ENCODE measurements at places on chromosomes 5 and 9.

- DNase-seq, result no peak
These were observed at the start of gene ZNF474 for GRCh38 chr5:122129306-122129705. Gene ZNF474, plus strand, starts transcription at chr5:122129546. Its CDS starts 22,445 bp downstream, at chr5:122151991.

DNA sequence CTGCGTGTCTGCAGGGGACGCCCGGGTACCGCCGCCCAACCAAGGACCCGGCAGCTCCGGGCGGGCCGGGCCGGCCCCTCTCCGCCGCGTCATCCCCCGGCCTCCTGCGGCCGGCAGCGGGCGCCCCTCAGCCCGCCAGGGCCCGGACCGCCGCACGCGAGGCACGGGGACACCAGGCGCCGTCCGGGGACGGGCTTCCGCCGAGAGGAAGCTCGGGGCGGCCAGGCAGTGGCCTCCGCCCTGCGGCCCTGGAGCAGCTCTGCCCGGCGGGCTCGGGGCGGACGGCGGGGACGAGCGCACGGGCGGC is 373 bp downstream of the FBXW5 start:
- DNase-seq, result no peak

GRCh38 chr9:127204771-127205470 is 59.7 kb upstream of the GARNL3 start:
- no peak for DNase-seq

DNA sequence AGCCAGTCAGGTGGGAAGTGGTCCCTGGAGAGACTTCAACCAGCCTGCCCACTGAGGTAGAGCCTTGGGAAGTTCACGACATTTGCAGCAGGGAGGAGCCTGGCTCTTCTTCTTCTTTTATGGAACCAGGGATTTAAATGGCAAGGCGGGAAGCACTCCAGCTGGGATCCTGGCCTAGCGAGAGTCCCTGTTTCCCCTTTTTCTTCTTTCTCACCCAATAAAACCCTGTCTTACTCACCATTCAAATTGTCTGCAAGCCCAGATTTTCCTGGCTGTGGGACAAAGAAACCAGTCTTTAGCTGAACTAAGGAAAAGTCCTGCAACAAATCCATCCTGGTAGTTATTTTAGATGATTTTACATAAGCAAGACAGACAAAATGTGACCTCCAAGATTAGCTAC is 503.7 kb downstream of the CDH10 start:
- DNase-seq, result no peak

- no peak for DNase-seq
These were observed 40.5 kb downstream of the CCNJL start for GRCh38 chr5:160271836-160272235.

- DNase-seq, result no peak
These were observed 61.0 kb downstream of the STX17 start for GRCh38 chr9:99967457-99967856.

GRCh38 chr9:546797-547223 is 294.7 kb upstream of the DMRT1 start:
- no peak for DNase-seq

DNA sequence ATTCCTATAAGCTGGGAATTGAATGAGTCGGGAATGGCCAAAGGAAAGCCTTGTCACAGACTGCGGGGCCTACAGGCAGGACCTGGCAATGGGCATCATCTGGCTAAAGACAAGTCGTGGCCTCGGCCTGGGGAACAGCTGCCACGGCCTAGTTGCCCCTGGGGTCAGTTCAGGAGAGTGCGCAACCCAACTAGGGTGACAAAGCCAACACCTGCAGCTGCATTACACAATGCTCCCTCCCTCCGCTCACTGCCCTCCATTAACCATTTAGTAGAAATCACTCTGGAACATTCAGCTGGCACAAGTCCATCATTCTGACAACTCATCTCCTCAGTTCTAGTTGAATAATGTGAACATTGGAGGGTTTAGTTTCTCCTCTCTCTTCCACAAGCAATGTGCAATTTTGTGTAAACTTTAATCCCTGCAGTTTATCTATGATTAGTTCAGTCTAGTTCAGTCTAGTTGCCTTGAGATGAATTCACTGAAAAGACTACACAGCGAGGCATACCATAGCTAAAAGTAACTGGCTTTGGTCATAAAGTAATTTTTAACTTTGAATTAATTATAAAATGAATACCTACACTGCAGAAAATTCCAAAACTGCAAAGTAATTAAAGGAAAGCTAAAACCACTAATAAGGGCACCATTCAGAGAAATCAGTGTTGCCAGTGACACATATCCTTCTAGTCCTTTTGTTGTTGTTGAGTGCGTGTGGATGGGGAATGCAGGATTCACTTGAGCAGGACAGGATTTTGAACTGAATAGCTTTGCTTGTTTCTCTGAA is 5.1 kb downstream of the GLDC start:
- DNase-seq, result no peak

DNA sequence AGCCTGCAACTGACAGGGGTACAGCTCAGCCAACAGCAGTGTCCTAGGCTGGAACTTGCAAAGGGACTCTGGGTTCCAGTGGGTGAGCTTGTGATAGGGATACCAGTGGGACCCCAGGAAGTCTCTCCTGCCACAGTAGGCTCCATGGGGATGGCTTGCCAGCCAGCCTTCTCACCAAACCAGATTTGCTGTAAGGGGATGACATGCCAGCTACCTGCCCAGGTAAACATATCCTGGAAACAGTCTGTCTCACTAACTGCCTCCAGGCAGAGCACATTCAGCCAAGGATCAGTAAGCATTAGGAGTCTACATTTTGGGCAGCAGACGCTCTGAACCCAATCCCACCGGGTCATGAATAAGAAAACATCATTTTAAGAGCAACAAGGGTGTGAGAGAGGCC is 49.9 kb downstream of the SIL1 start:
- no peak for DNase-seq

GRCh38 chr9:87629104-87629503 is 96.8 kb upstream of the CTSL start:
- DNase-seq, result no peak

Data from activated effector memory CD4-positive, alpha-beta T cell treated with Interleukin-2 at 50 U/mL for 16 hours (primary cell).